ENCODE measurements at places on chromosomes 1 and 21.
A peak's percentile ranks its signal among the peaks of the same experiment; 100 is the strongest.

- no peak for DNase-seq
Measured at GRCh38 chr1:88780485-88780884, 96.4 kb downstream of the PKN2 start.

DNA sequence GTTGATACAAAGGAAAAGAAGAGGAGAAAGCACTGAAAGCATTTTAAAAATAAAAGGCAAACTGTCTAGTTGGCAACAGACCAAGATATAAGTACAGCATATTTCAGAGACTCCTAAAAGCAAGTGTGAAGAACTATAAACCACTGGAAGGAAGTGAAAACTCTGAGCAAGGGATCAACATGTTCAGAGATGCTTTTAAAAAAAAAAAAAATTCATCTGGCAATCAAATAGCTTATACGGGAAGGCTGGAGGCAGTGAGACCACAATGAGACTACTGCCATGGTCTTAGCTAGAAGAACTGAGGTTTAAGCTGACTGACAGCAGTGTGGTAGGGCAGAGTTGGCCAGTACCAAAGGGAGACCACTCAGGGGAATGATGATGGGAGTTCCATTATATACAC is 124.3 kb downstream of the VAV3 start:
- DNase-seq = no peak

GRCh38 chr1:30335389-30335996 is 387.9 kb downstream of the MATN1 start:
- DNase-seq = no peak

- peak; percentile 50 for DNase-seq
Measured at GRCh38 chr1:186531561-186532165, 70.7 kb upstream of the PDC start.

DNA sequence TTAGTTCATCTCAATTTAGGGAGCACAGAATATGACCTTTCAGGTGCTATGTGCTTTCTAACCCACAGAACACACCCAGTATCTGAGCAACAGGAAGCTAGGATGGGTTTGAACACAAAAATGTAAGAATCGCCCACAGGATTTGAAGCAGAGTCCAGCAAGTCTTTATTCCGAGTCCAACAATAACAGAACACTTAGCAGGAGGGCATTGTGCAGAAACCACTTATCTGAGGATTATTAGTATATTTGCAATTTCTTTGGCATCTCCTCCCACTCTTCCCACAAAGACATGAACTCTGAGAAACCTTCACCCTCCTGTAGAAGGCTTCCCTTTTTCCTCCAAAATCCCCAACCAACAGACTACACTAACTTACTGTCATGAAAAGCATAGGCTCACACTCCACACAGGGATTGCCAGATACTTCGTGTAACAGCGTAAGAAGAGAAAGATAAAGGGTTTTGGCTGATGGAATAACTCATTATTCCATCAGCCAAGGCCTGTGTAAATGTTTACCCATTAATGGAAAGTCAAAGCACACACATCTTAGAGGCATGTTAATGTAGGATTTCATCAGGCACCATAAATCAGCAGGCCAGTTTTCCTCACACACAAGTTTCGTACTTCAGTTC is 16.1 kb downstream of the SIPA1L2 start:
- peak; percentile 41 for DNase-seq

DNA sequence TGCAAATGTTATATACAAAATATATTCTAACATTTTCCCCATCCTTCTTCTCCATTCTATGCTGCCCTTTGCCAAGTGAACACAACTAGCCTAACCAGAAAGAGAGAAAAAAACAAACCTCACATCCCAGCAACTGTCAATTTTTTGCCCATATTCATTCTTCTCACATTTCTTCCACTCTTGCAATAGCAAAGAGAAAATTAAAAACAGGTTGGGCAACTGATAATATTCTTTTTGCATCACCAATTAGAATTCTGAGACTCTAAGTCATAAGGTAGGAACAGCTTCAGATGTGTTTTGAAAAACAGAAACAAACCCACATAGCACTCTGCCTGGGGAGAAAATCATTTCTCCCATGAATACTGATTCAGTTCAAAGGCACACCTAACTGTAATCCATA is 25.2 kb upstream of the EXO1 start:
- no peak for DNase-seq

DNA sequence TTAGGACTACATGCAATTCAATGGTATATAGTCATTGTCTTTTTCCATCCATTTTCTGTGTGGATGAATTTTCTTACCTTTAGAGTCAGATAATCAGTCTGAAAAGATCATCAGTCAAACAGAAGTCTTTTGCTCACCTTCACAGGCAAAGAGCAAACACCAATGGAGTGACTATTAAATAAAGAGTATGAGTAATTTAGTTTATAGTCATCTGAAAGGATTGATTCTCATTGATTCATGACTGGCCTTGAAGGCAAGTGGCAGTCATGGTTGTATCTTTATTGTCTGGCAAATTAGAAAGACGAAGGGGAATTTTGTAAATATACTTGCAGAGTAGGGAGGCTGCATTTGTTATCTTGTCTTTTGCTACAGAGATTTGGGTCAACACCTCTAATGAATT is 89.9 kb downstream of the EPB41 start:
- no peak for DNase-seq

GRCh38 chr1:157400766-157401165 is 151.5 kb downstream of the FCRL5 start:
- no peak for DNase-seq

GRCh38 chr1:27306892-27307761 is 14.8 kb upstream of the TMEM222 start:
- no peak for DNase-seq

GRCh38 chr21:14119038-14119437 is 91.7 kb downstream of the LIPI start:
- DNase-seq = no peak

DNA sequence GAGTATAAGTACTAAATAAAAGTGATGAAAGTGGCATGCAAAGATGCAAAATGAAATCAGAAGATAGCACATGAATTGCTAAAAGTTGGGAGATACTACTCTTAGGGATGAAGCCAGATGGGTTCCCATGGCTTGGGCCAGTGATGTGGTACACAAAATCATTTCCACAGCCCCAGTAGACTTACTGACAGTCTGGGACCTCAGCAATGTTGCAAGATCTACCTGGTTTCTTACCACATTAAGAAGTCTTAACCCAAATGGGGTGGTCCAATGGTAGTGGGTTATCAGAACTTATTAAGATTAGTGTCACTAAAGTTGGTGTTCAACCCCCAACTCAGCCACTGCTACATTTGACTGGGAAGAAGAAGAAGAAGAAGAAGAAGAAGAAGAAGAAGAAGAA is 227.7 kb upstream of the IRF2BP2 start:
- DNase-seq = no peak

DNA sequence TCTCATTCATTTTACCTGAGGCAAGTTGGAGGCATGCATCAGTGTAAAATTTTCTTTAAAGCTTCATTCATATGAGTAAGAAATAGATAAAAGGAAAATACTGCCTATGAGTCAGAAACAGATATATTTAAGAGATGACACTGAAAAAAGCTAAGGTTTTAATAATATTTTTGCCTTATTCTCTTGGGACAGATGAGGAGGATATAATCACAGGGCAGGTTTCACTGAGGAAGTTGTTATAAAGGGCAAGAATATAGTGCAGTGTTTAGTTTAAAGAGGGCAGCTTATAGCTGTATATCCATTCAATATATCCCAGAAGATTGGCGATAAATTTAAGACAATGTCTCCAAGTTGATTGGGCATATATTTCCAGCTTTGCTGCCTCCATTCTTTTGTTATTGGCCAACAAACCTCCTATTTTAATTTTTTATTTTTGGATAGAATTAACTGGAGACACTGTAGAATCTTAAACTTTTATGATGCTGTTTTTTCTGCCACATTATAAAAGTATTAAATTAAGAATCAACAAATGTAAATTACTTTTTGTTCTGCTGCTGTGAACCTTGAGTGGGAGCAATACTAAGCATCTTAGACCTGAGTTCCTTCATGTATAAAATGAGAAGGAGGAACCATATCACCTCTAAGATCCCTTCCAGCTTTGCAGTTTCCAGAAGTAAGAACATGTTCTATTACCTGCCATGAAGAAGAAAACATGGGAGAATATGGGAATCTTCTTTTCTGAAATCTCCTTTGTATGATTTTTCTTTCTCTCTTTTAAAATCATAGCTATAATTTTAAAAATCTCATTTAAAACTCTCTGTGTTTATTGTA is 171.6 kb downstream of the S1PR1 start:
- DNase-seq = no peak

- DNase-seq = no peak
Measured at GRCh38 chr1:4019606-4020331, 119.7 kb upstream of the C1orf174 start.

Measured in AG20443 (cell line).